Kasumi-1 (cell line): ENCODE measurements at places on chromosomes 1 and 21.

GRCh38 chr1:151763990-151764389 is 694 bp upstream of the MRPL9 start:
- DNase-seq, result no peak

- no peak for DNase-seq
Observed at GRCh38 chr1:38502758-38503157, 356.8 kb downstream of the RRAGC start.

DNA sequence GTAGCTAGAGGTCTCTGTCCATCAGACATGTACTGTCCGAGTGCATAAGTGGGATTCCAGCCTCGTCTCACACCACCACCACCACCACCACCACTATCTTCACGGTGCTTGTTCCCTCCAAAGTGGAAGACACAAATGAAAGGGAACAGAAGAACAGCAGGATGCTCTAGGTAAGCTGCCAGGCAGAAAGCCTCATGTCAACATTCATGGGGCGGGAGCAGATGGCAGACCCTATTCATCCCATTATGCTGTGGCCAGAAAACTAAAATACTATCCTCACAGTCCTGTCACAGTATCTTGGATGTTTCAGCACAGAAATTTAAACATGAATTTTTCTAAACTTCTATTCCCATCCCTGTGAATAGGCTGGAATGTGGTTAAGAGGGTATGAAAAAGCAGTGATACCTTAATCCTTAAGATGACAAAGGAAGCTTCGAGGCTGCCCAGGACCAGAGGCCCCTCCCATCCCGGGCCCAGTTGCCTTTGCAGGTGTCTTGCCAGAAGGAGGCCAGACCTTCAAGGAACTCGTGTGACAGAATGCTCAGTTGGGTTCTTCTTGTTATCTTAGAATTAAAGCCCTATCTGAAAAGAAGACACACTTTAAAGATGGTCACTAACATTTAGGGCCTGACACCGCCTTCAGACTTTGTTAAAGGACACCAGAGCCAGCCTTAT is 24.7 kb downstream of the APCS start:
- DNase-seq, result no peak

- no peak for DNase-seq
Observed at GRCh38 chr1:47187231-47187925, 2.5 kb downstream of the PDZK1IP1 start.
